ENCODE measurements at places on chromosomes 5 and 9.

GRCh38 chr9:132411091-132411508 is 1.1 kb downstream of the CFAP77 start:
- peak; percentile 5 for DNase-seq

DNA sequence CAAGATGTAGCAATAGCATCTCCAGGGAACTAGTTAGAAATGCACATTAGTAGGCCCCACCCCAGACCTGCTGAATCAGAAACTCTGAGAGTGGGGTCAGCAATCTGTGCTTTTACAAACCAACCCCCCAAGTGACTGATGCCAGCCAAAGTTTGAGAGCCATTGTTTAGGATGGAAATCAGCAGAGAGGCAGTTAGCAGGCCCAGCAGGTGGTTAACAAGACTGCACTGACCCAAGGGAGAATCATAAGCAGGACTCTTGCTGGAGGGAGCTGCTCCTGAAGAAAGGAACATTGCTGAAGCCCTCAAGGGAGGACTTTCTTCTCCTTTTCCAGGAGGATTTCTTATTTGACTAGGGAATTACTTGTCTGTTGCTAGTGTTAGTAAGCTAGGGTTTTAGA is 74.2 kb upstream of the SLC12A2 start:
- DNase-seq: no peak

- no peak for DNase-seq
These were observed 5.8 kb downstream of the NOXA1 start for GRCh38 chr9:137428841-137429545.

GRCh38 chr9:128249558-128249907 is 26.3 kb downstream of the GOLGA2 start:
- DNase-seq: no peak

DNA sequence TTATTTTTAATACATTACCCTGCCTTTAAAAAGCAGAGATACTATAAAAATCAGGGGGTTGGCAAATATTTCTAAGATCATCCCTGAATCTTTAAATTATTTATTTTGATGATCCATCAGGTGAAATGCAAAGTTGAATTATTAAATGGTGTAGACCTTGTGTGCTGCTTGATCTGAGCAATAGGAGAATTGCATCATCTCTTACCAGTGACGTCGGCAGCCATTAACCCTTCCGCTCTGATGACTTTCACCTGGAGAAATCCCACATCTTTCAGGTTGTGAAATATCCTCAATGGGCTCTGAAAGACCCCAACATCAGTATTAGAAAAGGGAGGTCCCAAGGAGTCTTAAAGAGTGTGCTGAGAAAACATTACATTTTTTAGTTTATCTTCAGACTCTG is 270.2 kb downstream of the SLF1 start:
- DNase-seq: no peak

DNA sequence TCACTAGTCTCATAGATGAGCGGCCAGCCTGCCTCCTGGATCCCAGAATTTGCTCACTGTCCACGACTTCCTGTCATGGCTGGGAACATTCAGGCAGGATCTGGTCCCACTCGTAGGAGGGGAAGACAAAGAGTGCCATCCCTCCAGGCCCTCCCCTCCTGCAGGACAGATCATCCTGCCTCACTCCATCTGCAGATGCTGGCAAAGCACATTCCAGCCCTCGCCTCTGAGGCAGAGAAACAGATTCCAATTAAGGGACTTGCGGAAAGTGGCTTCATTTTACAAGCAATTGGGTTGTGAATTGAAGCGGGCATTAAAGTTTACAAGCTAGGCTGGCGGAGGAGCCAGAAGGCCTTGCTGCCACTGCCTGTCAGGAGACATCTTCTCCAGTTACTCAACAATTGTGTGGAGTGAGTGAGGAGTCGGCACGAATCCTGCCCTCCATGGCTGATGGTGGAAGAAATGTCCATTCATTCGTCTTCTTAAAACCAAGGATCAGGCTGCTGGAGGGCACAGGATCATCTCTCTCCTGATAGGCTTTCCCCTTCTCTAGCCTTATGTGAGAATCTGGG is 41.8 kb upstream of the KCNMB1 start:
- no peak for DNase-seq

- DNase-seq: peak; percentile 50
These were observed 538.1 kb upstream of the MEF2C start for GRCh38 chr5:89421035-89421434.

- DNase-seq: no peak
These were observed 159.5 kb upstream of the CHD1 start for GRCh38 chr5:99088309-99088708.

- no peak for DNase-seq
These were observed 17.3 kb downstream of the NFIB start for GRCh38 chr9:14296495-14297113.

DNA sequence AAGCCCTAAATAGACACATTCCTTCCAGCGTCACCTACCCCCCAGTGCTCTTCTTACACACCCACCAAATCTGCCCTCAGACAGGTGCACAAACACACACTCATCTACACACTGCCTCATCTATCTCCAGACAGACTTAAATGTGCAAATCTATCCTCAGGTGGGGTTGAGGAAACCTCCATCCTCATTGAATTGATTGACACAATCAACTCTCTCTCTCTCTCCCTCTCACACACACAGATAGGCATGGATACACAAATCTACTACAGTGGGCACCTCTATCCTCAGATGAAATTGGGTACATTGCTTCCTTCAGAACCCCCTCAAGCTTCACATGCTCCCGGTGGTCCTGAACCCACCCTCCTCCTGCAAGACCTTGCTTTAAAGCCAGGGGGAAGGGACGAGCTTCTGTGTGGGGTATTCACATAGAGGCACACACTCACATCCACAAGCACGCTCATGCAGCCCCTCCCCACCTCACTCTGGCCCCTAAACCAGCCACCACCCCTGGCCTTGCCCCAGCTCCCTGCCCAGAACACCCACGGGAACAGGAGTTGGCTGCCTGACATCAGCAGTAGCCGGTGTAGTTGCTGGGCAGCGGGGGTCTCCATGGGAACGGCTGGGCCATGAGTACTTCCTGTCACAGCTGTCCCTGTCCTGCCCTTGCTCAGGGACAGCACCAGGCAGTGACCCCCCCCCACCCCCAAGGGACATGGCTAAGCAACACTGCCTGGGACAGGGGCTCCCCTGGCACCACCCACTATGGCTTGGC is 22.8 kb downstream of the PCDH1 start:
- DNase-seq: no peak

DNA sequence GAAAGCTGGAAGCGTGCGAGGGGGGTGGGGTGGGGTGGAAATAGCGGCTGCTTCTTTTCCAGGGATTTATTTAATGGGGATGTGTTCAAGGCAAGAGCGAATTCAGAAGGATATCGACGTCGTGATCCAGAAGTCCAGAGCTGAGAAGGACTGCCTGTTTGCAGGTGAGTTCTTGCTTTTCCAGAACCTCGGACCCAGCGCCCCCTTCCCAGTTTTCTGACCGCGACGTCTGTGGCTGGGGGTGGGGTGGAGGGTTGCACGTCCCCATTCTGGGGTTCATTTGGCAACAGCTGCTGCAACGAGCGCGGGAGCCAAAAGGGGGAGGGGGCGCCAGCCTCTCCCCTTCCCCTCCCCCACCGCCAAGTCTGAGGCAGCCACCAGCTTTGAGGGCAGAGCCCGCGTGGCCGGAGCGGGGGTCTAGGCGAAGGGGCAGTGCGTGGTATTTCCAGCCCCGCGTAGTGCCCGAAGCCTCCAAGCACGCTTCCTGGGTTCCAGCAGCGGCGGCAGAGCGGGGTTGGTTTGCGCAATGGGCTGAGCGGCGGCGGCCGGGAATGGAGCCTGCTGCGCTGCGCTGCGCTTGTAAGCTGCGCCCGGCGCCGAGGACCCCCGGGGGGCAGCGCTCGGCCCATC is 701 bp downstream of the PARP8 start:
- peak; percentile 75 for DNase-seq

DNA sequence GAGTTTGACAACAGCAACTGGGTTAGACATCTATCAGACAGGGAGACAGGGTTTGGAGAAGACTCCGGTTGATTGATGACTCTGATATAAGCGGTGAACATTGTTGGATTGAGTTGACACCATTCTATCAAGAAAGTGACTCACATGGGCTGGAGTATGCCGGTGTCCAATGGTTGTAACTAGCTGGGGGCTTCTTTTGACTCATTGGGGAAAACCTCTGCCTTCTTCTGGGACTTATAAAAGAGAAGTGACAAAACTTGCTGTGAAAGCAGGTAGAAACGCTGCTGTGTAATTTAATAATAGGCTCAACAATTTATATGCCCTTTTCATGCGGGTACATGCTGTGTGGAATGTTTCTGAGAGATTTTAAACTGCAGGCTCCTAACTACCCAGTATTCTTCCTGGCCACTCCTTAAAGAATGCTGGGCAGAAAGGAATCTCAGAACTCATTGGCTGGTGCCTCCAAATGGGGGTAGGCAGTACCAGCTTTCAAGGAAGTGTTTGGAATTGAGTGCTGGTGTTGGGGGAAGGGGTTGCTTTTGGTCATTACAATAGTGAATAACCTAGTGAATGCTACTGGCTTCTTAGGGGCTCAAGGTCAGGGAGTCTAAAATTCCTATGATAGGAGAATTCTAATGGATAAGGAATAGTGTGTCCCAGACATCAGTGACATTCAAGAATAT is 43.9 kb downstream of the FYB1 start:
- no peak for DNase-seq

DNA sequence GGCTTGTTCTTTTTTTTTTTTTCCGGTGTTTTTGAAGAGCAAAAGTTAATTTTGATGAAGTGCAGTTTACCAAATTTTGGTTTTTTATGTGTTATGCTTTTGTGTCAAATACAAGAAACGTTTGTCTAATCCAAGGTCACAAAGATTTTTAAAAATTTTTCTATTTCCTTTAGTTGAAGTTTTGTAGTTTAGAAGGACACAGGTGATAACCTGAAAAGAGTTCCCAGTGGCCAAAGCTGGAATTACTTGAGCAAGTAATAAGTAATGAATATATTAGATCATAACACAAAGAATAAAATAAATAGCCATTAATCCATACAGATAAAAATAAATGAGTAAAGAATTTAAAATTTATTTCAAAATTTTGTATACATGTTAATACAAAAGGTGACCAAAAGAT is 71.5 kb downstream of the FCHO2 start:
- DNase-seq: no peak

DNA sequence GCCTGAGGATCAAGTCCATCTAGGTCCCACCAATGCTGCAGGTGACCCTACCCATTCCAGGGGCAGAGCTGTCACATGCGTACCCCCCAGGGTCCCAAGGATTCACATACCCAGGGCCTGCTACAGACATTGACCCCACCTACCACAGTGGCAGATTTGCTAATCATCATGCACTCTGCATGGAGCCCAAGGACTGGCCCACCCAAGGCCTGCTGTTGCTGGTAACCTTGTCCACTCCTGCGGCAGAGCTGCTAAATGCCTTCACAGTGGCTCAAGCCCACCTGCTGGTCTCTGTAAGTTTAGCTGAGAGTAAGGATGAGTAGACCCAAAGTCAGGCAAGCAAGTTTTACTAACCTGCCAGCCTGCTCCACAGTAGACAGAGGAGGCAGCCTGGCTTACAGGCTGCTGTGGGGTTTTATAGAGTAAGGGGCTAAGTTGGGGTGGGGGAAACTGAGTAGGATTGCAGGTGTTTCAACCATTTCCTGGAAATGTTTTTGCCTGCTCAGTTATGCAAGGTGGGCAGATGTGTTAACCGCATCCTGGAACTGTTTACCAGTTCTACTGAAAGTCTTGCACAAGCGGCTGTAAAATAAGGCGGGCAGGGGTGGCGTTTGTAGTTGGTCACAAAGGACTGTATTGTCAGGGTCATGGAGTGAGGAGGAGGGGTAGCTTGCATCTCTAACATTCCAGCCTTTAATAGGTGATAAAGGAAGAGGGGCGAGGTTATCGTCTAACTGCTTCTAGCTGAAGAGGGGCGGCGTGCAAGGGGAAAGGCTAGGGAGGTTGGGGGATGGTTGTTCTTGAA is 2163.5 kb upstream of the WWC1 start:
- no peak for DNase-seq

- peak; percentile 94 for DNase-seq
These were observed 5.2 kb downstream of the EXOC3 start for GRCh38 chr5:448061-448765.

- no peak for DNase-seq
These were observed 22.9 kb downstream of the OR2V2 start for GRCh38 chr5:181170237-181170825.

DNA sequence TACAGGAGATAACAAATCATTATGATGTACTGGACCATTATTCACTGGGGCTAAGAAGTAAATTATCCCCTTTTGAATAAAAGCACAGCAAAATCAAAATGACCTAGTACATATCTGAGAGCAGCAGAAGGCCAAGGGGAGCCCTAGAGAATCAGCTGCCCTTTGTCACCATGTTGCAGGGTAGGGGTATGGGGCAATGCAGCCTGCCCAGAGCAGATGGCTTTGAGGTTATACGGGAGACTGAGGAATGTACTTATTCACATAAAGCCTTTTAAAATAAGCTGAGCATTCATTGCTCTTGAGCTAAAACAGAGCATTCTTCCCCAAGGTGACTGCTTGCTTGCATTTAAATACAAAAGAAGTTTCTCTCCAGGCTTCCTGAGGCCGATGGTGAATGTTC is 2.6 kb upstream of the TNFAIP8 start:
- DNase-seq: no peak

DNA sequence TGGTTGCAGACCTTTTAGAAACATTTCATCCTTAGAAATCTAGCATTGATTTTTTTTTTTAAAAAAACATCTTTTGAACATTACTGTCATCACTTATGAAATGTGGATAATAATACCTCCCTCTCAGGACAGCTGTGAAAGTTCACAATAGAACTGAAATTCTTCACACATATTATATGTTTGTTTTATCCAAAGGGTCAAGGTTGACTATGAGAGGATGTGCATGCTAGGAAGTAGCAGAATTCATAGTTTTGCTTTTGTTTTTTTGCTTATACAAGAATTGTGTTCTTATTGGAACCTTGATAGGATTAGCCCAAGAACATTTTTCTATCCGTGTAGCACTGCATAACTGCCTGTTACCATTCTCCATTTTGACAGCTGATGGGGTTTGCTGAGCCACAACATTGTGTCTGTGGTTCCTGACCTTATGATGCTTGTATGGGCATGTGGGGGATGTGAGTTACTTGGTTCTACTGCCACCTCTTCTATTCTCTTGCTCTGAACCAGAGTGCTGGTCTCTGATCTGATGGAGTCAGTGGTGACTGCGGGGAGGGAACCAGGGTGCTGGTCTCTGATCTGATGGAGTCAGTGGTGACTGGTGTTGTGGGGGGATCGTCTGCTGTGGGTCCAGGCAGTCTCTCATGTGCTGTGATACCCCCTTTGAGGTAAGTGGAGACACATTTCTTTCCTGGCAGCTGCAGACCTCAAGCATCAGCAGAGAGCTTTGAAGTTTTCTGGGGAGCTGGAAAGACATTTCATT is 27.1 kb upstream of the ACTBL2 start:
- no peak for DNase-seq

DNA sequence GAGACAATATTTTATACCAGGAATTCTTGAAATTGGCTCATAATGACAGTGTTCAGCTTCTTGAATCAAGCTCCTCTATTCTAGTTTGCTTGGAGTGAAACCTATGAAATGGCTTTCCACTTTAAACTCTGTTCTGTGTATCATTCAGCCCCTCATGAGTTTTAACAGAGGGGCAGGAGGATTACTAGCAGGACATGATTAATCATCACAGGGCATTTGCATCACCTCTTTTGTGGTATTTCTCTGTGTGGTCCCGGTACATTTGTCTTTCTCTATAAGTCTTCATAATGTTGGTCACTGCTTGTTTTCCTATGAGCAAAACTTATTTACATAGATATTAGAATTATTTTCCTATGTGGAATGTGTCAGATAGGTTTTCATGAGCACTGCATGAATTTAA is 21.2 kb downstream of the CAST start:
- no peak for DNase-seq

All from Kasumi-1 (cell line).